ENCODE measurements at places on chromosomes 16 and 17.

GRCh38 chr16:57883953-57884654 is 81.8 kb upstream of the KIFC3 start:
- no peak for DNase-seq

DNA sequence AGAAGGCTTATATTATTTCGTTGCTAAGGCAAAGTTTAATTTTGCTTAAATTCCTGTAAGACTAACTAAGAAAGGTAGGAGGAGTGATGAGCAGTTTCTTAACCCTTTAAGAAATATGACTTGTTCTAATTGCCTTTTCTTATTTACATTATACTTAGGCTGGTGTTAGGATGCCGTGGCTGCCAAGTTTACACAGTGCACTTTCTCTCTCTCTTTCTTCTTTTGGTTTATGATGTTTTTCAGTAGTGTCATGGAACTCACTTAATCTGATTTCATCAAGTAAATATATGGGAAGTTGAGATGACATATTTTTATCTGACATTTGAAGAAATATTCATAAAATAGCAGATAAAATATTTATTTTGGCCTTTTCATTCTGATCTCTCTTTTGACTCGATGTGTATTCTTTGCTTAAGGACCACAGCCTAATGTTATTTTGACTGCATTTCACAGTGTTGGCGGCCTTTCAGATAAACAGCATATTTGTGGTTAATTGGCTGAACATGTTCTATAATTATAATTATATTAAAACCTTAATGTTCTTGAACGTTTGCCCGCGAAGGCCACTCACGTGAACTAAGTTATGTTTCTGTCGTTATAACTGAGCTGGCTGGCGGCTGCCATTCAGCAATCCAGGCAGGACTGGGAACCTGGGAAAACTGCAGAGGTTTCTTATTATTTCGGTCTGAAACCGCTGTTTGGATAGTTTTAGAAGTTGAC is 191.6 kb downstream of the WWOX start:
- DNase-seq: no peak

- no peak for DNase-seq
These were observed 77.2 kb upstream of the MON1B start for GRCh38 chr16:77113835-77114234.

DNA sequence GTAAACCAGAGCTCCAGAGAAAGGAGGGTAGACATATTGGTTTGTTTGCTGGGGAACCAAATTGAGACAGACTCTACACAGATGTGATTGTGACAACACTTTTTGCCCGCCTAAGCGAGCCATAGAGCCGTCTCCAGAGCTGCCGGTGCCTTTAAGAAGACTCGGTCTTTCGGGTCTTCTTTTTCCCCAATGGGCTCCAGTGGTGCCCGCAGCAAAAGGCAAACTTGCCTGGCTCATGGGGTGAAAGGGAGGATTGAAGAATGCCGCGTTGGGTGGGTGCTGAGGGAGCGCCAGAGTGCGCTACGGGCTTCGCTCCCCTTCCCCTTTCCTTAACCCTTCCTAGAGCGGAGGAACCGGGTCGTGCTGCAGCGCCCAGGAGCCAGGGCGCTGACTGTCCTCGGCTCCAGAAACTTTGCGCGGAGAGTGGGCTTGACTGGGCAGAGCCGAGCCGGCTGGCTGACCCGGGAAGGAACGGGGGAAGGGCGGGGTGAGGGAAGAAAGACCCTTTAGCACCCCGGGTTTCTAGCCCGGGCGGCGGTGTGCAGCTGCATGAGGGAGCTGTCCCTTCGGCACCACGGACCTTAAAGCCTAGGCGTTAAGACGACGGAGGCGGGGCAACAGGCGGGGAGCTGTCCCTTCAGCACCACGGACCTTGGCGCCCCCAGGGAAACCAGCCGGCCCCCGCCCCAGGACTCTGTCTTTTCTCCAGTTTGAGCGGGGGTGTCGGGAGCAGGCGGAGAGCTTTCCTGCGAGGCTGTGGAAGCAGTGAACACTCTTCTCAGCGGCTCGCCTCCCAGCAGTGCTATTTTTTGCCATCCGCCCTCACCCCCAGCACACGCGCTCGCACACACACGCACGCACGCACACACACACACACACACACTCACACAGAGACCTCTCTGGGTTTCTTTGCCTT is at the start of gene CACNG3:
TSS of gene CACNG3 (plus strand) at position 880 of the 916 bp plus-strand sequence. CDS start 420 bp downstream, outside the sequence.
- DNase-seq: no peak

- DNase-seq: no peak
These were observed 21.3 kb downstream of the KANSL1 start for GRCh38 chr17:46171939-46172338.

GRCh38 chr16:11090232-11090631 is 145.9 kb downstream of the CLEC16A start:
- no peak for DNase-seq

- no peak for DNase-seq
These were observed 188.5 kb upstream of the IRX3 start for GRCh38 chr16:54475019-54475601.

DNA sequence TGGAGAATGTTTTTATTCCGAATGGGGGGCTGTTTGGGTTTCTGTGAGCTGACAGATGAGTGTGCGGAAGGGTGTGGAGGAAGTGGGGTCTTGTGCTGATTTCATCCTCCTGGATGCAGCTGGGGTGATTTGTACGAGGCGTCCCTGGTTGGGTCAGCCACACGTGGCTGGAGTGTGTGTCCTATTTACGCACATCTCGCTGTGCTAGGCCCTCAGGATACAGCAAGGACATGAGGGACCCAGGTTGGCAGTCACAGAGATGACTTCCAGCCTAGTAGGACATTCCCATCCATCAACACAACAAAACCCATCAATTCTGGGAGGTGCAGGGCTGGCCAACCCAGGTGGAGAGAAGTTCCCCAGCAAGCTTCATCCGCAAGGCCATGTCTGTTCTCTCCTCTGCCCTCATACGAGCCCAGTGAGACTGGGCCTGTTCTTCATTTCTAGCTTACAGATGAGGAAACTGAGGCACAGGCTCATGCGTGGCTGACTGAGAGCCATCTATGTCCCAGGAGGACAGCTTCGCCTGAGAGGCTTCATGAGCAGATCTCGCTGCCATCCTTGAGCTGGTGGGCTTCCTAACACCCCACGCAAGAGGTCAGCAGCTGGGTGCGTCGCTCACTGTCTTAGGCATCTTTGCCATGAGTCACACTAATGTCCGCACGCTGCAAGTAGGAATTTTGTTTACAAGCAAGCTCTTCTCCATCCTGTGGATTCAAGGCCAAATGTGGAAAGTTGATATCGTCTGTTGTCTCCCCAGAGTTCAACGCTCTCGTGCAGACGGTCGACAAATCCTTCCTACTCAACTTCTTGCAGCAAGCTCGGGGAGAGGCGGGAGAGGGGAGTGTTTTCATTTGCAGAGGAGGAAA is 24.4 kb downstream of the IRF8 start:
- DNase-seq: no peak

- no peak for DNase-seq
These were observed 6.7 kb downstream of the PCGF2 start for GRCh38 chr17:38741461-38741860.

- DNase-seq: peak; percentile 73
These were observed 34.7 kb downstream of the KIAA0513 start for GRCh38 chr16:85062323-85062722.

- no peak for DNase-seq
These were observed 57.8 kb downstream of the KLHDC4 start for GRCh38 chr16:87707714-87708580.

- no peak for DNase-seq
These were observed 7.2 kb upstream of the MTMR4 start for GRCh38 chr17:58521680-58522079.

DNA sequence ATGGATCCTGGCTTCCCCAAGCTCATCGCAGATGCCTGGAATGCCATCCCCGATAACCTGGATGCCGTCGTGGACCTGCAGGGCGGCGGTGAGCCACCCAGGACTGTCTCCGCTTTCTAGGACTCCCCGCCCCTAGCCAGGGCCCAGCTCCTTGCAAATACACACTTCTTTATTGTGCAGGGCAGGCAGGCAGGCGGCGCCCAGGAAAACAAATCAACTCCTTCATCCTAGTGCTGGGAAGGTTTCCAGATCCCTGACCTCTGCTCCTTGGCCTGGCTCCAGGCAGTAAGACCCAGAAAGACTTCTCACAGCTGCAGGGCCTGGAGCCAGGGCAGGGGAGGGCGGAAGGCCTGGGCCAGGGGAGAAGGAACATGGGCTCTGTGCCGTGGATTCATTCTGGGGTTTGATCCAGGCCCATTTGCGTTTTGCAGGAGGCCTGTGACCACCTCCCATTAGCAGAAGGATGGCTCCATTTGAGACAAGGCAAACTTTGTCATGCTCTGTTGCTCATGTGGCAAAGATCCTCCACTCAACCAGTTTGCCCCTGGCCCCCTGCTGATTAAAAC is 6.0 kb upstream of the LPCAT2 start:
- DNase-seq: peak; percentile 25

- DNase-seq: no peak
These were observed 2.2 kb upstream of the AURKB start for GRCh38 chr17:8212312-8213180.

DNA sequence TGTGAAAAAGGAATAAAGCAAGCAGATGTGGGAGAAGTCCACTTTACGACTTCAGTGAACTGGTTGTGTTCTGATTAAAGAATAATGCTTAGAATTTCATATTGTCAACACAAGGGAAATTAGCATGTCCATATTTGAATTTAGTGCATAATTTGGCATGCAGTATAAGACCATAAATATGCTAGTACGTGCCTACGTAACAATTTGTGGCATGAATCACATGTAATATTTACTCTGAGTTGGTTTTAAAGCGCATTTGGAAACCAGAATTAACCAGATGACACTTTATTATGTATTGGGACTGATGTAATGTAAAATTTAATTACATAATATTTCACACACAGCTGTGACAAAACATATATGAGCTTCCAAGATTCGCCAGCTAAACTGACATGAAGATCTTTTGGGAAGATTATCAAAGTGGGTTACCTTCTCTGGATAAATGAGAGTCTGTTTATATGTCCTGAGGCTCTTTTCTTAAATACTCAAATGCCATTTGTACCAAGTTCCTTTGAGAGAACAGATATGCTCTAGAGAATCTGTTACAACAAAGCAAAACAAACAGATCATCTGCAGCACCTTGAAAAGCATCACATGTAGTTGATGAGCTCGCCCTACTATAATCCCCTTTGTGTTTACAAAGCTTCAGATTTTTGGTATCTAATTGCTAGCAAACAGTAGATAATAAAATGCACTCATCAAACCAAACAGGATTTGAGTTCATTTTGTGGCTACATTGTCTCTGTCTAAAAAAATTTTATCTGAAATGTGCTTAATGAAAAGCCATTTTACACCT is 1468.6 kb downstream of the CDH11 start:
- DNase-seq: no peak

DNA sequence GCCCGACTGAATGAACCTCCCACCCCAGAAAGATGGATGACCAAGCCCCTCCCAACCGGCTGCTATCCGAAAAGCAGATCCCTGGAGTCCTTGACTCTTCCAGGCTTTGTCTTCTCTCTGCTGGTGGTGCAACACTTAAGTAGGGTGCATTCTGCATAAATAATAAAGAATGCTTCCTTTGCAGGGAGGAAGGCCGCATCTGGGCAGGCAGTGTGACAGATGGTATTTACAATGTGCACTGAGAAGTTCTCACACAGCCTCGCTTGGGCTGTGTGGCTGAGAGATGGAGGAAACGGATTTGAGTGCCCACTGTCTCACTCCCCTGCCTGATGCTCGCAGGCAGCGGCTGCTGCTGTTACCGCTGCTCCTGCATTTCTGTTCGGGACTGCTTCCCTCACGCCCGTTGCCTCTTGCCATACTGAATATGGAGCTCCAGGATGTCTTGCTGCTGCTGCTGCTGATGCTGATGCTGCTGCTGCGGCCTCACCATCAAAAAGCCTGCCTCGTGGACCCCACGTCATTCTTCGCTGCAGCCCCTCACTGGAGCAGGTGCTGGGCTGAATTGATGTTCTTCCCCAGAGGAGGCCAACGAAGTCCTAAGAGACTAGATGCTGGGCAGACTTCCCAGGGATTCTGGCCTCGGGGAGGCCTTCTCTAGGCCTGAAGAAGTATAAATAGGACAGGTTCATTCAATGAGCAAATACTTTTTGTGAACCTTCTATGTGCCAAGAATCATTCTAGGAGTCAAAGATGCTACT is 7.1 kb upstream of the RHBDL3 start:
- DNase-seq: no peak

DNA sequence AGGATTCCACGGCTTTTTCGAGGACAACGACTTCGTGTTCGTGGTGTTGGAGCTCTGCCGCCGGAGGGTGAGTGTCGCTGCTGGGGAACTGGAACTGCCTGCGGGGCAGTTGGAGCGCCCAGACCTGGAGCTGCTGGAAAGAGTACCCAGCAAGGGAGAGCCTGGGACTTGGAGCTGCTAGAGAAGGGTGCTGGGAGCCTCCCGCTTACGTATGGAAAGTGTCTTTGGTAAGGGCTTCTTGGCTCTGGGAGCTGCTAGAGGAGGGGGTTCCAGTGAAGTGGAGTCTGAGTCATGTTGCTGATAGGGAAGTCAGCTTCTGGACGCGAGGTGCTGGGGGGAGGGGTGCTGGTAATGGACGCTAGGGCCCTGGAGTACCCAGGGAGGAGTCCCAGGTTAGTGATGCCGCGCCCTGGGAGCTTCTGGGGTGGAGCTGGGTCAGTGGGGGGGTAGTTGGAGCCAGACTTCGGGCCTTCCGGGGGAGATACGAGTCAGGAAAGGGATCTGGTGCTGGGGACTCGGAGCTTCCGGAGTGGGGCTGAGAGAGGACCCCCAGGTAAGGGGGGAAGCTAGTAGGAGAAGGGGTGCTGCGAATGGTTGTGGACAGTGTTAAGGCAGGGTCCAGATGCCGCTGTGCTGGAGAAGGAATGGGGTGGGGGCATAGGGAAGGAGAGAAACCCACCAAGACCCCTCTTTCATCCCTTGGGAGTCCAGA is 741 bp downstream of the PLK1 start:
- DNase-seq: no peak

- no peak for DNase-seq
These were observed 11.6 kb downstream of the CUEDC1 start for GRCh38 chr17:57943645-57944044.

GRCh38 chr16:53945996-53946395 is 242.0 kb downstream of the FTO start:
- DNase-seq: no peak

DNA sequence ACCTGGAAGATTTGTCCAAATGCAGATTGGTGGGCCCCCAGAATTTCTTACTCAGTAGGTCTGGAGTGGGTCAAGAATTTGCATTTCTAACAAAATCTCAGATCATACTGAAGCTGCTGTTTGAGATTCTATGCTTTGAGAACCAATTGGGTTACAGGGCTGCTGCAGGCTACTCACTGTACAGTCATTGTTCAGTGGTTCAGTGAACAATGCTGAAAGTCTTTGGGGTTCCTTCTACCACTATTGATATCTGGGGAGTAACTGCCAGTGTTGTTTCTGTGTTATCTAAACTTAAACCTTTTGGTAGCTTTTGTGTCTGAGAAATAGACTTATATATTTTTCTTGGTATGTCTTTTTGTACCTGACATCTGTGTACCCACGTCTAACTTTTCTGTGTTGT is 187.5 kb downstream of the TANC2 start:
- no peak for DNase-seq

- no peak for DNase-seq
These were observed 5.4 kb upstream of the C17orf107 start for GRCh38 chr17:4893721-4894560.

- DNase-seq: no peak
These were observed 66.9 kb downstream of the TMEM100 start for GRCh38 chr17:55655777-55656176.

- no peak for DNase-seq
These were observed 19.3 kb downstream of the KNOP1 start for GRCh38 chr16:19698480-19699465.

- peak; percentile 11 for DNase-seq
These were observed 85.6 kb downstream of the WNT3 start for GRCh38 chr17:46732754-46733398.

- no peak for DNase-seq
These were observed 383.6 kb downstream of the KCNJ2 start for GRCh38 chr17:70552982-70553334.

All from cerebellar cortex (tissue), 1 donor.